ENCODE measurements at places on chromosomes 4 and X.

DNA sequence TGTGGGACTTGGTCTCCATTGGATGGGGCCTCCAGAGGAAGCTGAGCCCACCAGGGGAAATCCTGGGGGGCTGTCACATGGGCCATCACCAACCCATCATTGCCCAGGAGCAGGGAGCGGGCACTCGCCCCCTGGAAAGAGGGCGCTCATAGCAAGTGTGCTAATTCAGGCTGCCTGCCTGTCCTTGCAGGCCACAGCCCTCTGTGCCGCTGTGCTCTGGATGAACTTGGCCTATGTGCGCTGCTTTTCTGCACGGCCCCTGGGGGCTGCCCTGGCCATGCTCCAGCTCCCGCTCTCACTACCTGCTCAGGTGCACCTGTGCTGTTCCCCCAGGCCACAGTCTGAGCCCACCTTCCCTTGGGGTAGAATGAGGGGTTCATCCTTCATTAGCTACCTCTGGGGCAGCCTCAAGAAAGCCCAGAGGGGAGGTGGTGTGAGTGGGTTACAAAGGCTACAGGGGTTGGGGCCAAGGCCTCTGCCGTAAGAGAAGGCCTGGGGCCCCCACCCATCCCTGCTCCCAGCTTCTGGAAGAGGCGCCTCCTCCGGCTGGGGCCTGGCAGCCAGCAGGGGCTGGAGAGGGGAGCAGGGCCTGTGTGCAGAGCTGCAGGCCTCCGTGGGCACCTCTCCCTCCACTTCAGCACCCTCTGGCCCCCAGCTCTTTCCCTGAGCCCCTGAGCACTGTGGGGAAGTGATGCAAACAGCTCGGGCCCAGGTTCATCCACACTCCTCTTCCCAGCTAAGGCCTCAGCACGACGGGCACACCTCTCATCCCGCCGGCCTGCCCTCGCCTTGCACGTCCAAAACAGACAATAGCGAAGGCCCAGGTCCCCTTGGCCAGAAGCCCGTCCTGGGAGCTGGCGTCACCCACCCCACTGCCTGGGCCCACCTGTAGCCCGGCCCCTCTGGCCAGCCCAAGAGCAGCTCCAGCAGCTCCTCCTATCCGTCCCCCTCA lies 8.9 kb downstream of the CFAP99 start:
- H3K27ac ChIP-seq = no peak overlapping the region
- no peaks in the 10 kb centered on the region for H3K4me1 ChIP-seq
- no peaks in the 10 kb centered on the region for H3K27me3 ChIP-seq
- no peak overlapping the region for H3K4me3 ChIP-seq

GRCh38 chr4:158322109-158322508 lies 111.8 kb downstream of the TMEM144 start:
- no peak for DNase-seq
- no peaks in the 10 kb centered on the region for H3K36me3 ChIP-seq
- no peak overlapping the region for H3K4me3 ChIP-seq
- no peak overlapping the region for H3K27ac ChIP-seq

- DNase-seq = no peak
- no peak overlapping the region for H3K27ac ChIP-seq
- no peak overlapping the region for H3K4me3 ChIP-seq
- H3K36me3 ChIP-seq = no peaks in the 10 kb centered on the region
- H3K27me3 ChIP-seq = no peaks in the 10 kb centered on the region
These were observed 248.6 kb downstream of the HNRNPD start for GRCh38 chr4:82124932-82125786.

- H3K27me3 ChIP-seq = peaks cover 3% of the 10 kb centered on the region
- DNase-seq = no peak
- H3K4me1 ChIP-seq = peaks cover 8% of the 10 kb centered on the region
- no peaks in the 10 kb centered on the region for H3K36me3 ChIP-seq
- H3K27ac ChIP-seq = no peak overlapping the region
These were observed 1.1 kb downstream of the SGCB start for GRCh38 chr4:52036886-52037530.

DNA sequence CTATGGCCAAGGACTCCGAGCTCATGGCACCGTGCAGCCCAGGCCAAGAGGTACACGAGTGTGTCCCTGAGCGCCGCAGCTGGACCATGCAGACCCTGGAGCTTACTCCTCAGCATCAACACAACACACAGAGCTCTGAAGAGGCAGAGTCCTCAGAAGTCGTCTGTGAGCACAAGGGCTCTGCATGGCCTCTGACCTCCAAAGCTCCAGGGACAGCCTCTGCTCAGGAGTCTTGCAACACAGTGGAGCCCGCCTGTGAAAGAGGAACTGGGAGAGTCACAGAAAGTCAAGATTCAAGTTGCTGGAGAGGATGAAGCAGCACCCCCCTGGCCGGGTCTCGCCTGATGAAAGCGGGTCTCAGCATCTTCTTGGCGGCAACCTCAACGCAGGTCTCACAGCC lies 2.9 kb downstream of the LRPAP1 start:
- peaks cover 16% of the 10 kb centered on the region for H3K36me3 ChIP-seq
- no peak overlapping the region for H3K27ac ChIP-seq
- H3K4me1 ChIP-seq = peaks cover 41% of the 10 kb centered on the region
- H3K27me3 ChIP-seq = no peaks in the 10 kb centered on the region
- H3K4me3 ChIP-seq = no peak overlapping the region
- peak; percentile 11 for DNase-seq
